SK-N-MC (cell line): ENCODE measurements at places on chromosomes 1 and 21.

DNA sequence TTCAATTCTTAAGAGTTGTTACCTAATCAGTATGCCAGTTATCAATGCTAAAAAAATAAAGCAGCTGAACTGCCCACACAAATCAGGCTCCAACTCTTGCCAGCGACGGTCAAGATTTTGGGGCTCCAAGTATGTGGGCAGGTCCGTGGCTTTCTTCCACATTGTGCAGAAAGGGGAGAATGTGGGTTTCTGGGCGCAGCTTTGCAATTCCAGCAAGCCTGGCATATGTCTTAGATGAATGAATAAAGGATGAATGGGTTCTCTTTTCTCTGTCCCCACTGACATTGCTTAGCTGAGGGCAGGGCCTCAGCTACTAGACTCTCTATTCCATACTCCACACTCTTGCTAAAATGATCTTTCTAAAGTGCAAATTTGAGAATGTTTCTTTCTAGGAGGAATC, 42.4 kb downstream of the NENF start:
- DNase-seq, result no peak

GRCh38 chr1:71916894-71917293, 365.4 kb downstream of the NEGR1 start:
- DNase-seq, result no peak

DNA sequence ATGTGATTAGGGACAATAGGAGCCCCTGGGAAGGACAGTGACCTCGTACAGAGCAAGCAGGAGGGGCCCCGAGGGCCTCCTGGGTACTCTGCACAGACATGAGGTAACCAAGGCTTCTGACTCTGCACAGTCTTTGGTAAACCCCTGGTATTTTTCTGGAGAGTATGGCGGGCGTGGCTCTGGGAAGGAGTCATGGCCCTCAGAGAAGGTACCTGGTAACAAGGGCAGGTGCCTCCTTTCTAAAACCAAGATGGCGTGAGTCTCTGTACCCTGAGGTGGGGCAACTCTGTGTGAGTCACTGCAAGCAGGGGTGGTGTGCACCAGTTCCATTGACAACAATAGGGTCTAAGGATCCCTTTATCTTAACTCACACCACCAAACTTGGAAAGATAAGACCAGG, 39.9 kb upstream of the SLC19A1 start:
- no peak for DNase-seq

DNA sequence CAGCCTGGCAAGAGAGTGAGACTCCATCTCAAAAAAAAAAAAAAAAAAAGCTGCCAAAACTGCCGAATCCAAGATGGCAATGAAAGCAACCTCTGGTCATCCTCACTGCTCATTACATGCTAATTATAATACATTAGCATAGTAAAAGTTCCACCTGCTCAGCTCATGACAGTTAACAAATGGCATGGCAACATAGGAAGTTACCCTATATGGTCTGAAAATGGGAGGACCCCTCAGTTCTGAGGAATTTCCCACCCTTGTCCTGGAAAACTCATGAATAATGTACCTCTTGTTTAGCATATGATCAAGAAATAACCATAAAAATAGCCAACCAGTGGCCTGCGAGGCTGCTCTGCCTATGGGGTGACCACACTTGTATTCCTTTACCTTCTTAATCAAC, 93.1 kb upstream of the PGBD5 start:
- DNase-seq, result no peak

DNA sequence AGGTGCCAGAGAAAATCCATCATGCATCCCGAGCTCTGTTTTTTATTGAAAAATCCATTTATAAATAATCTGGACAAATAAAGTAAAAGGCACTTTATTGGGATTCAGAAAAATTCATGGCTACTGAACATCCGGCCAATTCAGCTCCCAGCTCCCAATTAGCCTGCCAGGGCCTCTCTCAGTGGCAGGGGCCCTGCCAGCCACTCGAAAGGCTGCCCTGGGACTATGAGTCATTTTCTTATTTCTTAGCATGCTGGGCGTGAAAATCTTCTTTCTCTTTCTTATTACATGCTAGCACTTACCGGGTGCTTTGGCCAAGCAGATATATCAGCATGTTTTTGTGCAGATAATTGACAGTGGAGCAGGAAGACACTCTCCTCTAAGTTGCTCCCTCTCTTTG, 283.3 kb downstream of the CAMTA1 start:
- DNase-seq, result no peak

- DNase-seq, result no peak
These were observed at the start of gene ANGPTL1 for GRCh38 chr1:178870944-178871343. Gene ANGPTL1, minus strand, starts transcription at chr1:178871077. Its CDS starts 5,301 bp downstream, at chr1:178865776.

DNA sequence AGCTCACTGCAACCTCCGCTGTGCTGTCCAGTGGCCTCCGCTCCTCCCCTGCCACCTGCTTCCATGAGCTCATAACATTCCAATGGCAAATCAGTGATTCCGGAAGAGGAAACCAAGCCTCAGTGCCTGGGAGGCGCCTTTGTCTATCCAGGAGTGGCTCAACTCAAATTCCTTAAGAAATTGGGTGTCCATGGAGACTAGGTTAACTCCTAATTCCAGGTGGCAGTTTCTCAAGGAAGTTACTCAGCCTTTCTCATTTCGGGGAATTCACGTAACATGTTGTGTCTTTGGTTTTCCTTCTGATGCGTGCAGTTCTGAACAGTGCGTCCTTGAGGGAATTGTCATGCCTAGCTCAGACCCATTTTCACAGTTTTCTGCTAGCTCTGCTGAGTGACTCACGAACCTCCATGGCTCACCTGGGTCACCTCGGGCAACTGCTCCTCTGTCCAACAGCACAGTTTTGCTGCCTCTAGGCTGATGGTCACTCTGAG, 89.9 kb upstream of the DSCAM start:
- no peak for DNase-seq

- DNase-seq, result peak; percentile 26
These were observed 66.6 kb downstream of the BCAR3 start for GRCh38 chr1:93614986-93615581.

DNA sequence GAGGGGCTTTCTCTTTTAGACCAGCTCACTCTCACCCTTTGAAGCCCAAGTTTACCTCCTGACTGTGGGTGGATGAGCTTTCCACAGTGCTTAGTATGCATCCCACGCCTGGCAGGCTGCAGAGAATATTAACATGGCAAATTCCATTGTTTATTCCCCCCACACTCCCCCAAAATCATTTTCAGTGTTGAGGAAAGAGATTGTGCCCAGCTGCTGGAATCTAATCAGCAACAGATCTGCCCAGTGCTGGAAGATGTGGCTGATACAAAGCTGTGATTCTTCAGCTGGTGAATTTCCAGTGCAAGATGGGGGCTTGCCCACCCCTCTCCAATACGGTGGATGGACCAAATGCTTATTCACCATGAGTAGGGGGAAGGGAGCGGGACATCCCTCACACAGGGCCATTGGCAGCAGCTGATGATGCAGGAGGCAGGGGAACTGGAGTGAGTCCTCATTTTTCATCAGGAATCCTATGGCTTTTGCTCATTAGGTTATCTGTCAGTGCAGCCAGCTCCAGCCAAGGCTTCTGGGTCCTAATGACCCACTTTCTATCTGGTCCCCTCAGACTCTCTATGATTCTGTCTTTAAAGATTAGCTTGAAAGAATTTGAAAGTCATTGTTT, 39.7 kb upstream of the KCNA3 start:
- no peak for DNase-seq

- no peak for DNase-seq
These were observed 56.8 kb downstream of the LUZP1 start for GRCh38 chr1:23111600-23112535.

GRCh38 chr1:77876884-77877283, 11.5 kb upstream of the NEXN start:
- no peak for DNase-seq

DNA sequence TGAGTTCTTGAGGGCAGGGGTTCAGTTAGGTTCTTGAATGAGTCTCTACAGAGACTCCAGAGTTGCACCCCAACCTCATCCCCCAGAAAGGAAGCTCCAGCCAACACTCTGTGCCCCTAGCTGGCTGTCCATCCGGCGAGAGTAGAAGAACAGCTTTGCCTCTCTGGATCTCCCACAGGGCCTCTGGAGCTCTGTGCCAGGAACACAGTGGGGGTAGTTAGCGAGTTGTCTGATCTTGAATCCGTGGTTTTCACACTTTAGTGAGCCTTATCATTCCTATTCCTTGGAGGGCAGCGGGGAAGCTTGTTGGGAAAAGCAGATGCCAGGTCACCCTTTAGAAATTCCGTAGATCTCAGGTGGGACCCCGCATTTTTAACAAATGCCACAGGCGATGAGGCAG, 45.0 kb downstream of the STUM start:
- no peak for DNase-seq

GRCh38 chr1:16266411-16267118, 29.6 kb upstream of the CPLANE2 start:
- DNase-seq, result no peak

DNA sequence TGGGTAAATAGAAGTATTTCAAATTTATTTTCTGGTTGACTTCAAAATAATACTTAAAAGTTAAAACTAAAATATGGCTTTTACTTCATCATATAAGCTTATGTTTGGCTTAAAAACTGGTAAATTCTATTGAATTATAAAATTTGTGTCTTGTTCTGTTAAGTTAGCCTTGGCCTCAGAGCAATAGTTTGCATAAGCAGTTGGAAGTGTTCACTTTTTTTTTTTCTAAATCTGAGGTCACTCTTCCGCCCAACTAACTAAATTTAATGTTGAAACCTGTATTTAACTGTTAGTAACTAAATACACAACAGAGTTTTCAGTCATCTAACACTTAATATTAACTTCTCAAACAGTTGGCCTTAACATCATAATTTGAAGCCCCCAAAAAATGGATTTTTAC, 871.7 kb upstream of the ADAMTS5 start:
- no peak for DNase-seq

GRCh38 chr21:26194326-26194725, 23.8 kb upstream of the APP start:
- no peak for DNase-seq

DNA sequence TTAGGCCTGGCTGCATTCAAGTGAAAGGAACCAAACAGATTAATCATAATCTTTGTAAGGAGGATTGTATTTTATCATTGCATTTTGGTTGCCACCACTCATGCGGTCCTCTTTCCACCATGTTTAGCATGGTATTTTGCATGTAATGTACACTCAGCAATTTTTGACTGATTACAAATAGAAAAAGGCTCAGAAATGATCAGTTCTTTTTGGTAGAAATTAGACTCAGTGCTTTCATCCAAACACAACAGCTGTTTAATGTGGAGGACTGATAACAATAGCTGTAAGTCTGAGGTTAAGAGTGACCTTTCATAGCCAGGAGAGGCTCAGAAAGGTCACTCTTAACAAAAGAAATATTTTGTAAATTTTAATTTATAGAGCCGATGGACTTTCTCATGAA, 25.3 kb upstream of the DPH5 start:
- DNase-seq, result no peak

DNA sequence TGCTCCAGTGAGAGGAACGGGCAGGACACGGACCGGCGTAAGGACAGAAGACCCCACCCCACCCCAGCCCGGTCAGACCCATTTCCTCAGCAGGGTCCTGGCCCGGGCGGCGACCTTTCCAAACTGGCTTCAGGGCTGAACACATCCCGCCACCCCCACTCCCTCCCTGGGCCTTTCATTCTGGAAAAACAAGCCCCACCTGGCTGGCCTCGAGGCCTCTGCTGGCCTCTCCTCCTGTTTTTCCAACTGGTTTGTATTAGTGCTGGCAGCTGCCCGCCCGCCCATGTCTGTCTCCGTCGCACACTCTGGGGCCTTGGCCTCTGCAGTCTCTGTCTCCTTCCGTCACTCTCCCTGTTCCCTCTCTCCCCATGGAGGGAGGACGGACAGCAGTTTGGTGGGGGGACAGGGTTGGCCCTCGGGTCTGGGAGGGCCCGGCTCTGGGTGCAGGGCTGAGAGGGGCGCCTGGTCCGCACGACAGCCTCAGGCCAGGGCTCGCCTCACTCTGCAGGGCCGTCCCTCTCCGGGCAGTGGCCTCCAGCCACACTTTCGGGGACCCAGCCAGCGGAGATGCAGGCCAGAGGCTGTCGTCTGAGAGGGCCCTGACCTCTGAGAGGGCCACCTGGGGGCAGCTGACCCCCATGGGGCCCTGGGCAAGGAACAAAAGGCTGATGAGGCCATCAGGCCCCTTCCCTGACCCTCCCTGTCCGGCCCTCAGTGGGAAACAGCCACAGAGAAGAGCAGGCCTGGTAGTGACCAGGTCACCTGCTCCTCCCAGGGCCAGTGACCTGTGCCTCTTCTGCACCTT, 1.5 kb upstream of the MXRA8 start:
- DNase-seq, result no peak

DNA sequence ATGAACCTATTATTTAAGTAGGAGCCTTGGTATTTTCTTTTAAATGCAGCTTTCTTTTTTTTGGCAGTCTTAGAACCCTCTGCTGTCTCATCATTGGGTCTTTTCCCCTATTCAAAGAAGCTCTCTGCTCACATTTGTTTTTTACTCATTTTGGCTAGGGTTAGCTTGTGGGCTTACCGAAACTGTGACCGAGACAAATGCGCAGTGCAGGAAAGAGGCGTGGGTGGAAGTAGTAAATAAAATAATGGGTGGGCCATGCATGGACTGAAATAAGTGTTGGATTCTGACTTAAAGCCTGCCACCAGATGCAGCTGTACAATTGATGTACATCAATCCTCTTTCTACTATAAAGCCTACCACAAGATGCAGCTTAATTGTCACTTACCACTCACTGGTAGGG, 14.7 kb downstream of the XPR1 start:
- DNase-seq, result no peak

GRCh38 chr1:37323486-37324377, 150.6 kb upstream of the ZC3H12A start:
- no peak for DNase-seq

DNA sequence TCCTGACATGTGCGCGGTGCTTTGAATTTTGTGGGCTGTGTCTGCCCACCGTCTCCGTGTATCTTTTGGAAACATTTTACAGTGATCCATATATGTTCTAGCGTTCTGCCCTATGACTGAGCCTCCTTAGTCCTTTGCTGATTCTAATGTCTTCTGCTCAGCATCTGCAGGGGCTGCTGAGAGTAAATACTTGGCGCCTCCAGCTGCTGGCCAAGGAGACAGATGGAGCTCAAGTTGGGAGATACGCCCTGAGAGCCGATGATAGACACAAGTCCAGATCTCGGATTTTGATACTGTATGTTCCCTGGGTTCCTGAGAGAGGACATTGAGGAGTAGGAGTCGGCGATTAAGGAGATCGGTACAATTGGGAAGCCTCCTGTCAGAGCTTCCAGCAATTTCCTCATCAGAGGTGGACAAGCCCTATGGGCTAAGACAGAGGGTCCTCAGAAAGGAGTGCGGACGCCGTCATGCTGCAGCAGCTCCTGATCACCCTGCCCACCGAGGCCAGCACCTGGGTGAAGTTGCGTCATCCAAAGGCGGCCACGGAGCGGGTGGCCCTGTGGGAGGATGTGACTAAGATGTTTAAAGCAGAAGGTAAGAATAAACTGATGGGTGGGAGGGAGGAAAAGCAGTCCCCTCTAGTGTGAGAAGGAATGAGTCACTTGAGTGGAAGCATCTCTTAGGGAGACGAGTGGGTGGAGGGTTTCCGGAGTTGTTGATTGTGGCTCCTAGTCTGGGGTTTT, 390 bp downstream of the ZFP69B start:
- DNase-seq, result no peak

DNA sequence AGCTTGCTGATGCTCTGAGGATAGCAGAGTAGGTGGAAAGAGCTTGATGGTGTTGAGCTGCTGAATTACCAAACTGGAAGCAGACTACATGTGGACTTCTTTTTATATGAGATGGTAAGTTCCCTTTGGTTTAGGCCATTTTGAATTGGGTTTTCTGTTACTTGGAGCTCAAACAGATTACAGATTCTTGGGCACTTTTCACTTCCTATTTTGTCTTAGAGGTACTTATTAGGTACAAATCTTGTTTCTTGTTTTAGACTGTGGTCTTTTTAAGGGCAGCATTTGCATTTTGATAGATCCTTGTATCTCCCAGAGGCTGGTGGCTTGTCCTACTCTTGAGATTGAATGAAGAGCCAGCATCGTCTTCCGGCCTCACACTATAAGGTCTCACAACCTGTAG, 70.2 kb downstream of the GADD45A start:
- DNase-seq, result no peak
